ENCODE measurements at places on chromosomes 16 and 17.

- peak; percentile 74 for DNase-seq
These were observed 64.8 kb upstream of the AMZ2 start for GRCh38 chr17:68182940-68183551.

- DNase-seq: no peak
These were observed 24.4 kb downstream of the CNTROB start for GRCh38 chr17:7956228-7956965.

GRCh38 chr17:30104575-30105339 lies 11.9 kb upstream of the NSRP1 start:
- DNase-seq: peak; percentile 78

GRCh38 chr16:76729525-76729924 lies 452.3 kb downstream of the CNTNAP4 start:
- no peak for DNase-seq

DNA sequence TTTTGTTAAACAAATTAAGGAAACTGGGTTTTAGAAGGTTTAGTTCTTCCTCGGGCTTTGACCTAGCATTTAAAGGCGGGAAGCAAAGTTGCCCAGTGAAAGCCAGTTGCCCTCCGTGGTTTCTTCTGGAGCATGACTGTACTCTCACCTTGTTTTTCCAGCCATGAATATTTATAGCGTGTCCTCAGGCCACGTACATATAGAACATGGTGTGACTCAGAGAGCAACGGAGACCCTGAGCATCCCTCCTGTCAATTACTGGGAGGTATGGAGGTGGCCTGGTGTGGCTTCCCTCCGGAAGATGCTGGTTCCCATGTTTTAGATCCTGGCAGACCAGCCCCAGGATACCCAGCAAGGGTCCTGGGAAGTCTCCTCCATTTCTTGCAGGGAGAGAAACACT lies 48.4 kb downstream of the AKAP1 start:
- no peak for DNase-seq

- DNase-seq: no peak
These were observed 16.0 kb upstream of the LHX1 start for GRCh38 chr17:36921095-36921851.

DNA sequence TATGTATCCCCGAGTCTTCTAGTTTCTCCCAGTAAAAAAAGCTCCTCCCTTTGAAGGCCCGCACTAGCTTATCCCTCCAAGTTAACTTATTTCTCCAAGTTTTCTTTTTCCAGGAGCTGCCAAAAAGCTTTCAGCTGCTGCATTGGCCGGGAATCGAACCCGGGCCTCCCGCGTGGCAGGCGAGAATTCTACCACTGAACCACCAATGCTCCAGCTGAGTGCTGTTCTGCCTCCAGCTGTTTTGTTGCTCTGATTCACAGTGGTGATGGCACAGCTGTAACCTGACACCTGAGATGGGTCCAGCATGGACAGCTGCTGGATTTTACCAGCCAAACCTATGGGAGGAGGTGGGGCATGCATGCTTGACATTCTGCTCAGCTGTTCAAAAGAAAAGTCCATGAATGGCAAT lies 22.1 kb downstream of the VAC14 start:
- DNase-seq: no peak

GRCh38 chr17:17204041-17204591 lies 2.0 kb downstream of the PLD6 start:
- no peak for DNase-seq

DNA sequence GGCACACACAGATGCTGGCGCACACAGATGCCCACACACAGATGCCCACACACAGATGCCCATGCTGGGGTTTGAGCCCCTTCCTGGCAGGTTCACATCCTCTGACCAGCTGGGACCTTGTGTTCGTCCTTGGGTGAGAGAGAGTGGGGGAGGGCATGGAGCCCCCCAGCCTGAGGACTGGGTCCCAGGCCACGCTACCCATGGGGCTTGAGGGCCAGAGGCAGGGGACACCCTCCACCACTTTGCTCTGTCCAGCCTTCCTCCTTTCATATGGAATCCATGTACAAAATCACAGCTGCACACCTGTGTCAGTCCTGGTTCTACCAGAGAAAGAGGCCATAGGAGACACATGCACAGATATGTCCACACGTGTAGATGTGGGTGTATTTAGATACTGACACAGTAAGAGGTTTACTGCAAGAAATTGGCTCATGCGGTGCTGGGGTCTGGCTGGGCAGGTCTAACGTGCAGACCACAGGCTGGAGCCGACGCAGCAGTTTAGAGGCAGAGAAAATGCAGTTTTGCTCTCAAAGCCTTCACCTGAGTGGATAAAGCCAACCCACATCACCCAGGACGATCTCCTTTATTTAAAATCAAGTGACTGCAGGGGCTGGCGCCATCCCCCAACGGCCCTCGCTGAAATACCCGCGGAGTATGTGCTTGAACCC lies 10.8 kb downstream of the SLC22A31 start:
- DNase-seq: no peak

GRCh38 chr17:65750631-65751115 lies 189.2 kb upstream of the AXIN2 start:
- peak; percentile 50 for DNase-seq

GRCh38 chr17:2700491-2701141 lies 10.9 kb downstream of the CLUH start:
- no peak for DNase-seq

- no peak for DNase-seq
These were observed 4.7 kb upstream of the EIF1 start for GRCh38 chr17:41684035-41684434.

DNA sequence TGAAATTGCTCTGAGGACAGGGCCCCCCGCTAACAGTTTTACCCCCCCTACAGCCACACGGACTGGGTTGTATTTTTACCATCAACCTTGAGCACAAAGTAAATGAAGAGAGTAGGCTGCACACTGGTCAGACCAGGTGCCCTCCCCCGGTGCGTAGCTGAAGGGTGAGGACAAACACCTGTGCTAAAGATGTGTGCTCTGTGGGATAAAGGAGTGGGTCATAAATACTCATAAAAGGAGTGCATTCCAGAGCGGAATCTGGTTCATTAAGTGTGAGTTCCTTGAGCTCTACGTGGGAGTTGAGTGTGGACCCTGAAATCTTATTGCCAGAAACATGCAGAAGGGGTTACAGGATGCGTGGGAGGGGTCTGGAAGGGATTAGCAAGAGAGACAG lies 217.0 kb downstream of the CCDC182 start:
- DNase-seq: no peak

- no peak for DNase-seq
These were observed 16.4 kb upstream of the SEC14L1 start for GRCh38 chr17:77124192-77124889.

DNA sequence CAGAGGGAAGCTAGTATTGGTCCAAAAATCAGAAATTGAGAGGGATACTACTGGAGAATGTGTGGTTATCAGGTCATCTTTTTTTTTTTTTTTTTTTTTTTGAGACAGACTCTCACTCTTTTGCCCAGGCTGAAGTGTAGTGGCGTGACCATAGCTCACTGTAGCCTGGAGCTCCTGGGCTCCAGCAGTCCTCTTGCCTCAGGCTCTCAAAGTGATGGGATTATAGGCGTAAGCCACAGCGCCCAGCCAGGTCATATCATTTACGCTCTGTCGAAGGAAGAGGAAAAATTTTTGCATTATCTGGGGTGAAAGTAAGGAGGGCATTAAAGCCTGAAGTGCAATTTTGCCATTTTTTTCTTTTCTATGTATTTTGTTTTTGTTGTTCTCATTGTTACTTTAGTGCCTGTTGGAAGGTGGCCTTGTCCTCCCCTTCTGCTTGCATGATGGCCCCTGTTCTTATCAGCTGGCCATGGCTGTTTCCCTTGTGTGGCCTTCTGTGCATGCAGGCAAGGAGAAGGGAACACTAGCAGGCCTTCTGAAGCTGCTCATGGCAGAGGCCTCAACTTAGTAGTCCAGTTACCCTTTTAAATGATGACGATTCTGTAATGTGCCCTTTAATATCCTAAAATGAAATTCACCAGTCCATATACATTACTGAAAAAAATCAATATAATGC lies 118.3 kb downstream of the SPECC1 start:
- no peak for DNase-seq

- no peak for DNase-seq
These were observed 21.7 kb downstream of the CENPX start for GRCh38 chr17:82000803-82001570.

GRCh38 chr17:72121164-72122009 lies 567 bp downstream of the SOX9 start:
- DNase-seq: no peak

GRCh38 chr16:77584205-77584859 lies 138.0 kb upstream of the NUDT7 start:
- DNase-seq: peak; percentile 58

DNA sequence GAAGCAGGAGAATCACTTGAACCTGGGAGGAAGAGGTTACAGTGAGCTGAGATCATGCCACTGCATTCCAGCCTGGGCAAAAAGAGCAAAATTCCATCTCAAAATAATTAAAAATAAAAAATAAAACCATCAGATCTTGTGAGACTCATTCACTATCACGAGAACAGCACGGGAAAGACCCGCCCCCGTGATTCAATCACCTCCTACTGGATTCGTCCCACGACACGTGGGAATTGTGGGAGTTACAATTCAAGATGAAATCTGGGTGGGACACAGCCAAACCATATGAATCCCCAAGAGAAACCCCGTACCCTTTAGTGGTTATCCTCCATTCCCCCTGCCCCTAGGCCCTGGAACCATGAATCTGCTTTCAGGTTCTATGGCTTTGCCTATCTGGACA lies 15.4 kb upstream of the MGAT5B start:
- no peak for DNase-seq

- no peak for DNase-seq
These were observed 102.9 kb downstream of the HIC1 start for GRCh38 chr17:2157675-2158395.

DNA sequence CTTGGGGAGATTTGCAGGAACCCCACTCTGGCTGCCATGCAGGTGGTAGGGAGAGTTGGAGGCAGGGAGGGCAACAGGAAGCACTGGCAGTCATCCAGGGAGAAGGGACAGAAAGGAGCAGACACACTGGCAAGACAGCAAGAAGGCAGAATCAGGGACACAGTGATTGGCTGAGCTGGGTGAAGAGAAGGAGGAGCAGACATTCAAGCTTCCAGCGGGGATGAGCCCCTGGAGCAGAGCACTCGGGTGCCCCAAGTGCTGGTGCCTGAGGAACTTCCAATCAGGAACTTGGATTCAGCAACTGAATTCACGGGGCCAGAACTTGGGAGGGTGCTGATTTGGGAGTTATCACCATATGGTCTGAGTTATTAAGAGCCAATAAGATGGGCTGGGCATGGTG lies 6.3 kb upstream of the ITGA3 start:
- no peak for DNase-seq

DNA sequence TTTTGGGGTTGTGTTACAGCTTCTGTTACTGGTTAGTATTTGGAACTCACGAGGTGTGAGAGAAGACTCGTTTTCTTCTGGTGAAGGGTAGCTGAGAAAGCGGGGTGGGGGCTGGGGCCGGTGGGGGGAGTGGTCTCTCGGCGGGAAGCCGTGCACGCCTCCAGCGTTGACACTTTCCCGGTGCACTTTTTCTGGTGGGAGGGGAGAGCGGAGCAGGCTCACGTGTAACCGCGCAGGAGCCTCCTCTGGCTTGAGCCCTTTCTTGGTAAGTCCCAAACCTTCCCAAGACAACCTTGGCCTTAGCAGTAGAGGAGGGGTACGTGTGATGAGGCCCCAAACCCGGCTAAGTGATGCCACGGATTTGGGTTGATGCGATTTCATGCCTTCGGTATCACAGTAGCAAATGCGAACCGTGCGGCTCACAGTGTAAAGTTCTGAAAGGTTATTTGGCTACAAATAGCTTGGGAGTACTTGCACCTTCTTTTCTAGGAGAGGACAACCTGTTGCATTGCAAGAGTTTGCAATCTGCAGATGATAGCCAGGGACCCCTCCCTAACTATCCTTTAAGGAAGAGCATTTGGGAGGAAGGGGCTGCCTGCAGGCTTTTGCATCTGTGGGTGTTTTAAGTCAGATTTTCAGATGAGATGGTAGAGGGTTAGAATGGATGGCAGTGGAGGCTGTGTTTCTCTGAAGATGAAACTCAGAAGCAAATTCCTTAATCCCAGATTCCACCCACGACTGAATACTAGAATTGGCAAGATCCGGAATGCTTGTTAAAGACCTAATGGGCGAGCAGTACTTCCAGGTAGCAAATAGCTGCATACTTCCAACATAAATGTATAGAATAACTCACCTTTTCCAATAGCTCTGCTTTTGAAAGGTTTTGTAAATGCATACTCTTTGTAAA lies 1.5 kb downstream of the HLF start:
- peak; percentile 21 for DNase-seq

- no peak for DNase-seq
These were observed 69.3 kb downstream of the STXBP4 start for GRCh38 chr17:55037828-55038227.

DNA sequence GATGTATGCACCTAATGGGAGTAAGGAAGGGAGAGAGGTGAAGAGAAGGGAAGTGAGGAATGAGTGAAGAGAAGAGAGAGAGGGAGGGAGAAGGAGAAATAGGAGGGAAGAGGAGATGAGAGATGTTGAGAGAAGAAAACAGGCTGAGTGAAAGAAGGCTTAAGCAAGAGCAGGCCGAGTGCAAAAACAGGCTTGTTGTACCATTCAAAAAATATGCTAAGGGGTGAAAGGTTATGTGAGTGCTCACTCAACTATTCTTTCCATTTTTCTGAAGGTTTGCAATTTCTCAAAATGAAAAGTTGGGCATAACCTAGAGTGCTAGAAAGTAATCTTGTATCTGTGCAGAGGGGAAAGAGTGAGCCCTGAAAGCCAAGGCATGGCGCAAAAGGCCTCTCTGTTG lies 22.9 kb downstream of the RPGRIP1L start:
- no peak for DNase-seq

DNA sequence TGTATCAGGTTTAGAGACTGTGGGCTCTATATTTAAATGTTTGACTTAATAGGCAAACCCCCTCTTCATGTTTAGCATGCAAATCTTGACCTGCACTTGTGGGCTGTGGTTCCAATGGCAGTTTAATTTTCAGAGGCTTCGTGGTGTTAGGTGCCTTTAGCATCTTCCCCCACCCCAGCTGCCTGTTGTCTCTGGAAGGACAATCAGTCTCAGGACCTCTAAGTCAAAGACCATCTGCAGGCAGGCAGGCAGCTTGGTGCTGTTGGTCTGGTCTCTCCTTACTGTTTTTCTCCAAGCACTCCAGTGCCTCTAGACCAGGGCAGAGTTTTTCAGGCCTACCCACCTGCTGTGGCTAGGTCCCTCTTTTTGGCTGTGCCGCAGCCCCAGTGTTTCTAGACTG lies 990.4 kb downstream of the CDH11 start:
- DNase-seq: no peak

- peak; percentile 48 for DNase-seq
These were observed 14.0 kb upstream of the DPEP1 start for GRCh38 chr16:89599451-89599858.

DNA sequence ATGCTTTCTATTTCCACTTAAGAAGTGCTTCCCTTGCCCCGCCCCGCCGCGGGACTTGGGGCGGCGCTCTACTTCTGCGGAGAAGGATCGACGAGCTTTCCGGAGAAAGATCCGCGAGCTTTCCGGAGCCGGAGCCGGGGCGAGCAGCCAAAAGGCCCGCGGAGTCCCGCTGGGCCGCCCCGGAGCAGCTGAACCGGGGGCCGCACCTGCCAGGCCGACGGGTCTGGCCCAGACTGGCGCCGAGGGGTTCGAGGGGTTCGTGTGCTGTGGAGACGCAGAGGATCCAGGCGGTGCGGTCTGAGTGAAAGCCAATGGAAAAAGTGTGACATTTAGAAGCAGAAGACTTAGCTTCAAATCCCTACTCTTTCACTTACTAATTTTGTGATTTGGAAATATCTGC lies 50.8 kb downstream of the TBC1D26 start:
- DNase-seq: peak; percentile 23

Data from activated naive CD4-positive, alpha-beta T cell treated with anti-CD3 and anti-CD28 coated beads, Interleukin-2, amount 10 ng/mL, durations not matched to agents 7 days and 5 days (primary cell).